ENCODE measurements at places on chromosomes 6 and 20.

GRCh38 chr6:170080169-170080827 lies 210.6 kb downstream of the DLL1 start:
- no peak for DNase-seq

GRCh38 chr6:90431576-90431975 lies 134.9 kb upstream of the BACH2 start:
- no peak for DNase-seq

GRCh38 chr6:89840538-89840937 lies 10.9 kb downstream of the CASP8AP2 start:
- DNase-seq, result no peak

DNA sequence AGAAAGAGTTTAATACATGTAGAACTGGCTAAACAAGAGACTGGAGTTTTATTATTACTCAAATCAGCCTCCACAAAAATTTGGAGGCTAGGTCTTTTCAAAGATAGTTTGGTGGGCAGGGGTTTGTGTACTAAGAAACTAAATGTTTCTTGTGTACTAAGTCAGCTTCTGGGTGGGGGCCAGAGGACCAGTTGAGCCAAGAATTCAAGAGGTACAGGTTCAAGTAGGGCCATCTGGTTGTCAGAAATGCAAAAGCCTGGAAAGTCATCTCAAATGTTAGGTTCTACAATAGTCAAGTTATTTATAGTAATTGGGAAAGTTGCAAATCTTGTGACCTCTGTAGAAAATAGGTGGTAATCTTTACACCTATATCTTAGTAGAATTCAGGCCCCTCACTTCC lies 51.7 kb downstream of the CEP43 start:
- DNase-seq, result no peak

- no peak for DNase-seq
Measured at GRCh38 chr20:8557711-8558110, 425.6 kb downstream of the PLCB1 start.

- DNase-seq, result no peak
Measured at GRCh38 chr6:82737965-82738364, 327.7 kb downstream of the UBE3D start.

GRCh38 chr20:17505636-17506517 lies 25.3 kb downstream of the BFSP1 start:
- peak; percentile 78 for DNase-seq

DNA sequence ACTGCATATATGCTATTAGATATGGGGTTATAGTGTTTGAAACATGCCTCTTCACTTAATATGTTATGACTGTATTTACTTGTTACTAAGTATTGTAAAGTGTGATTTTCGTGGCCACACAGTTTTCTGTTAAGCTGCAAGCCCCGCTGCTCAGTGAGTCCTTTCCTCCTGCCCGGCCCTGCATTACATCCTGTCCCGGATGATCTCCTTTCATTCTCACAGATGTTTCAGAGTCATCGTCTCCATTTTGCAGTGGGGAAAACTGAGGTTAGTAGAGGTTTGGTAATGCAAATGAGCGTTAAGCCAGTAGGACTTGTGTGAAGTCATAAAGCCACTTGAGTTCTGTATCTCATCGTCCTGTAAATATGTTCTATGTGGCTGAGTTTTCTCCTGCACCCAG lies 155.5 kb downstream of the CFAP61 start:
- no peak for DNase-seq

DNA sequence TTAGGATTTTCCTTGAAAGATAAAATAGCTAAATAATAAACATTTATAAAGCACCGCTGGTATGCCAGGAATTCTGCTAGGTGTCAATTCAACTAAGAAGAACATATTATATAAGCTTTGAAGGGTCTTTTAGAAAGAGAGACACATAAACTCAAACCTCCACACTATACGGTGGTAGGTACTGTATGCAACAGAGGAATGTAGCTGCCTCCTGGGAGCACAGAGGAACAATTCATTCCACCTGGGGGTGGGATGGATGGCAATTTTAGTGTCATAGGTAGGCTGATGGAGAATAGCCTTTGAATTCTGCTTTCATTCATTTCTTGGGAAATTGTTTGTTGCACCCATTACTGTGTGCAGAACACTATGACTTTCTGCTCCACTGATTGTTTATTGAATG lies 447.1 kb upstream of the MAP3K7 start:
- DNase-seq, result no peak

DNA sequence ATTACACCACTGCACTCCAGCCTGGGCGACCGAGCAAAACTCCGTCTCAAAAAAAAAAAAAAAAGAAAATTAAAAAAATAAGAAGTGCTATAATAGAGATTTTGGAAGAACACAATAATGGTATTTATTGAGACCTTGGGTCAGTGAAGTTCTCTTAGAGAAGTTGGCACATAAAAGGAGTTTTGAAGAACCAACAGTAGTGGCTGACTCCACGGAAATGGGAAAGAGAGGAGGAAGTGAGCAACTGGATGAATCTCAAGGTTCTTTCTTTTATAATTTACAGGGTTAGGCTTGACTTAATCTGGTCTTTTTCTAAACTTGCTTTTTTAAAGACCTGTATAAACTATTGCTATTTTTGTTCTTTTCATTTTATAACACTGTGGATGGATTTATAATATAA lies 52.8 kb downstream of the TOMM6 start:
- DNase-seq, result no peak

- peak; percentile 100 for DNase-seq
Measured at GRCh38 chr6:81938014-81938856, 185.8 kb upstream of the TENT5A start.

DNA sequence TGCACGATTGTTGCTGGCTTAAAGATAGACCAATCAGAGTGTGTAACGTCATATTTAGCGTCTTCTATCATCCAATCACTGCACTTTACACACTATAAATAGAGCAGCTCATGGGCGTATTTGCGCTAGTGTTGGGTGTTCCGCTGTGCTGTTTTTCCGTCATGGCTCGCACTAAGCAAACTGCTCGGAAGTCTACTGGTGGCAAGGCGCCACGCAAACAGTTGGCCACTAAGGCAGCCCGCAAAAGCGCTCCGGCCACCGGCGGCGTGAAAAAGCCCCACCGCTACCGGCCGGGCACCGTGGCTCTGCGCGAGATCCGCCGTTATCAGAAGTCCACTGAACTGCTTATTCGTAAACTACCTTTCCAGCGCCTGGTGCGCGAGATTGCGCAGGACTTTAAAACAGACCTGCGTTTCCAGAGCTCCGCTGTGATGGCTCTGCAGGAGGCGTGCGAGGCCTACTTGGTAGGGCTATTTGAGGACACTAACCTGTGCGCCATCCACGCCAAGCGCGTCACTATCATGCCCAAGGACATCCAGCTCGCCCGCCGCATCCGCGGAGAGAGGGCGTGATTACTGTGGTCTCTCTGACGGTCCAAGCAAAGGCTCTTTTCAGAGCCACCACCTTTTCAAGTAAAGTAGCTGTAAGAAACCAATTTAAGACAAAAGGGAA lies 57.9 kb downstream of the TRIM38 start:
- peak; percentile 74 for DNase-seq

- no peak for DNase-seq
Measured at GRCh38 chr6:63121166-63121565, 90.1 kb upstream of the FKBP1C start.

GRCh38 chr6:3577517-3577916 lies 120.7 kb upstream of the SLC22A23 start:
- DNase-seq, result no peak

DNA sequence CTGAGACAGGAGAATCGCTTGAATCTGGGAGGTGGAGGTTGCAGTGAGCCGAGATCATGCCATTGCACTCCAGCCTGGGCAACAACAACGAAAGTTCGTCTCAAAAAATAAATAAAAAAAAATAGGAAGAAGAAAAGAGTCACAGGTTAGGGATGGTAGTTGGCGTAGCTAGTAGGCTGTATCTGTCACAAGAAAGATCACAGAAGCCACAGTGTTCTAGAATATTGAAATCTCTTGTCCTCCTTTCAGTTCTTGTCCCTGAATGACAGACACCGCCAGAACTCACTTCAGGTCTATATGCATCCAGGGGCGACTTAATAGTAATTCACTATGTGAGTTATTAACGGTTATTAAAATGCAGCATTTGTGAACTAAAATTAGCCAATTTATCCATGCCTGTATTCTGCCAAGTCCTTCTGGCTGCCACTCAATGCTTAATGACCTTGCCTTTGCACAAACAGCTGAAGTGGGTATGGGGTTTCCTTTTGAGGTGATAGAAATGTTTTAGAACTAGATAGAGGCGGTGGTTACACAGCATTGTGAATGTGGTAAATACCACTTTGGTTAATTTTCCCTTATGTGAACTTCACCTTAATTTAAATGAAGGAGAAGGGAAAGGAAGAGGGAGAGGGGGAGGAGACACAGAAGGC lies 41.3 kb upstream of the ZMYND8 start:
- DNase-seq, result no peak

- no peak for DNase-seq
Measured at GRCh38 chr6:101150226-101150625, 243.3 kb upstream of the GRIK2 start.

- no peak for DNase-seq
Measured at GRCh38 chr6:14031516-14031915, 86.1 kb upstream of the CD83 start.

GRCh38 chr20:48949304-48950170 lies 28.0 kb downstream of the ARFGEF2 start:
- DNase-seq, result no peak

DNA sequence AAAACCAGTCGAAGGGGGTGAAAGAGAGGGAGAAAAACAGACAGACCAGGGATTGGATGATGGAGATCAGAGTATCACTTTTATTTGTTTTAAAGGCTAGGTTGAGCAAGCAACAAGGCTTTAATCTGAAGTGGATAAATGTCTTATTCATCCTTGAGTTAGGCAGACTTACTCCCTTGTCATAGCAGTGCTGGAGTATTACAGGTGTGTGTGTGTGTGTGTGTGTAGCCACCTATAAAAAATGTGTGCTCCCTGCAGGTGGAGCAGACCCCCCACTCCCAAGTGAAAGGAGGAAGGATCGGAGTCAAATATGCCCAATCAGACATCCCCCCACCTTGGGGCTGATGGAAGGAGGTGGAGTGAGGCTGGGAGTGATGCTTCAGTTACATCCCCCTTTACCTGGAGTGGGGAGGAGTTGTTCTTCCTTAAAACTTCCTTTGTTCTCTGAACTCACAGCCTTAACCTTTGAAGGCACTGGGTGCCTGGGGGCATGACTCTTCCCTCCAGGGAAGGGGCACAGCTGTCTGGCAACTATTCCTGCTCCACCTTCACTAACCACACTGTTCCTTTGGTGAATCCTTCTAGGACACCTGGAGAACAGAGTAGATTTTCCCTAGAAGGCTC lies 27.3 kb downstream of the PTK7 start:
- no peak for DNase-seq

DNA sequence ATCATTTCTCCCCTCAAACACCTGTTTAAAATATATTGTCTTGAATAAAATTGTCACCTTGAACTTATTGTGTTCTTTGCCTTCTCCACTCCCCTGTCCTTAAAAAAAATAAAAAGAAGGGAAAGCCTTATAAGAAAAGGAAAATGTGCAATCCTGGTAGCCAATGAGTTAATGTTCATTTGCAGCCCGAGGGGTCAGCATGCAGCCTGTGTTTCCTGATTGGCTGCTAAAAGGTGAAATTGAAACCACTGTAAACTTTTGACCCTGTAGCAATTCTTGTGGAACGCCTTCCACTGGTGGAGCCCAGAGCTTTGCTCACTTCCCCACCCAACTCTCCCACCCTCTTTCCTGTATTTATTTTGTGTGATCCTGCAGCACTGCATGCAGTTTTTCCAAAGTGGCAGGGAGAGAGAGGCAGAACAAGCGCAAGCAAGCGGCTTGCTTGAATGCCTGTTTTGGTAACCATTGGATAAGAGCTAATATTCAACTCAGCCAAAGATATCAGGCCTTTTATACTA lies 74.9 kb downstream of the NCOA3 start:
- DNase-seq, result no peak

- no peak for DNase-seq
Measured at GRCh38 chr6:156741287-156742073, 35.7 kb upstream of the ARID1B start.

DNA sequence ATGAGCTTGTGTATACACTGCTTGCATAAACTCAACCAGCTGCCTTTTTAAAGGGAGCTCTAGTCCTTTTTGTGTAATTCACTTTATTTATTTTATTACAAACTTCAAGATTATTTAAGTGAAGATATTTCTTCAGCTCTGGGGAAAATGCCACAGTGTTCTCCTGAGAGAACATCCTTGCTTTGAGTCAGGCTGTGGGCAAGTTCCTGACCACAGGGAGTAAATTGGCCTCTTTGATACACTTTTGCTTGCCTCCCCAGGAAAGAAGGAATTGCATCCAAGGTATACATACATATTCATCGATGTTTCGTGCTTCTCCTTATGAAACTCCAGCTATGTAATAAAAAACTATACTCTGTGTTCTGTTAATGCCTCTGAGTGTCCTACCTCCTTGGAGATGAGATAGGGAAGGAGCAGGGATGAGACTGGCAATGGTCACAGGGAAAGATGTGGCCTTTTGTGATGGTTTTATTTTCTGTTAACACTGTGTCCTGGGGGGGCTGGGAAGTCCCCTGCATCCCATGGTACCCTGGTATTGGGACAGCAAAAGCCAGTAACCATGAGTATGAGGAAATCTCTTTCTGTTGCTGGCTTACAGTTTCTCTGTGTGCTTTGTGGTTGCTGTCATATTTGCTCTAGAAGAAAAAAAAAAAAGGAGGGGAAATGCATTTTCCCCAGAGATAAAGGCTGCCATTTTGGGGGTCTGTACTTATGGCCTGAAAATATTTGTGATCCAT lies 15.3 kb downstream of the TNFAIP3 start:
- no peak for DNase-seq

- no peak for DNase-seq
Measured at GRCh38 chr20:40803381-40803780, 114.3 kb upstream of the MAFB start.

Measured in epithelial cell of prostate (primary cell).